Sigmoid colon (tissue), 7 donors: ENCODE measurements at places on chromosomes 3 and 15. TPM values are rescaled to one million over a fixed set of nuclear protein-coding genes. Genes with fewer than 3 reads are reported as not detected.

PLSCR2 gene
- not detected for total RNA-seq

NTRK3 gene
- total RNA-seq: 13.0 TPM

MITF gene
- 66.0 TPM for total RNA-seq

KLHL24 gene
- total RNA-seq: 178 TPM

CTXN2 gene
- total RNA-seq: 0.16 TPM

QTRT2 gene
- 8.0 TPM for total RNA-seq

DNA sequence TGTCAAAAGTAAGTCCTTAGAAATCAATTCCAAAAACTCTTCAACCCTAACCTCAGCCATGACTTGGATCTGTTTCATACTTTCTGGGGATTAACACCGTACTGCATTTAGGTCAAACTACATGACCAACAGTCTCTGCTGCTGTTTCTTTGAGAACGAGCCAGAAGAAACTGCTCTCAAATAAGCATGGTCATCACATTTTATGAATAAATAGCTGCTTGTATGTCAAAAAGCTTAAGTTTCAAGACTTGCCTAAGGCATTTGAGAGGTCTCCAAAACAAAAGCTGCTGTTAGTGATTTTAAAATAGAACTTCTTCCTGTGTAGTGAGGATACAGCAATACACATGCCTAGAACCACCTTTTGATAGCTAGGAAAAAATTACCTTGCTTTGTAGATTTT is 166.3 kb upstream of the CHRM5 start:
- DNase-seq: no peak

- peak; percentile 68 for DNase-seq
Observed at GRCh38 chr15:97521381-97522285, 438.9 kb upstream of the ARRDC4 start.

- DNase-seq: no peak
Observed at GRCh38 chr15:78757636-78757905, 53.7 kb downstream of the ADAMTS7 start.

DNA sequence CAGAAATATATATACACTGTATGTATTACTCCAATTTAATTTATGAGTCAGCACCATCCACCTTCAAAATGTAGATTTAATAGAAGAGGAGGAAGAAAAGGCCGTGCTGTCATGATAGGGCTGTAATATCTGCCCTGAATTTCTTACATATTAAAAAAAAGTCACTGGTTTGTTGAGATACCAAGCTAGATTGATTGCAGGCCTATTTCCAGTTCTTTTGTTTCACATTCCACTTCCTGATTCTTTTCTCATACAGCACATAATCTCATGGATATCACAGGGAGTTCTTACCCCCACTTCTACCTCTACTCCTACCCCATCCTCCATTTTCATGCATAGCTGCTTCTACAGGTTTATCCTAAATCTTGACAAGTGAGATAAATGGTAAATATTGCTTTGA is 290.3 kb downstream of the ZBTB20 start:
- no peak for DNase-seq

GRCh38 chr3:24907106-24907505 is 412.5 kb upstream of the THRB start:
- no peak for DNase-seq

DNA sequence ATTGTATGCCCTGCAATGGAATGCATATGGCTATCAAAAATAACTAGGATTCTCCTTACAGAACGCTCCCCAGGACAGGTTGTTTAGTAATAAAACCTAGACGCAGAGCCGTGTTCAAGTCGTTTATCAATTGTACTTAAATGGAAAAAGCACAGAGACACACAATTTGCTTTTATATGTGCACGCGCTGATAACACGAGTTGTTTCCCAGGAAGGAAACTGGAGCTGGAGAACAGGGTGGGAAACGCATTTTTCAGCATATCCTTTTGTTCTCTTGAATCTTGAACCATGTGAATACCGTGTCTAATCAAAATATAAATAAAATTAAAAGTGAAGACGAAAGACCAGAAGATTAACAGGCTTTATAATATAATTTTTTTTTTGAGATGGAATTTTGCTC is 3.6 kb upstream of the ANPEP start:
- no peak for DNase-seq

DNA sequence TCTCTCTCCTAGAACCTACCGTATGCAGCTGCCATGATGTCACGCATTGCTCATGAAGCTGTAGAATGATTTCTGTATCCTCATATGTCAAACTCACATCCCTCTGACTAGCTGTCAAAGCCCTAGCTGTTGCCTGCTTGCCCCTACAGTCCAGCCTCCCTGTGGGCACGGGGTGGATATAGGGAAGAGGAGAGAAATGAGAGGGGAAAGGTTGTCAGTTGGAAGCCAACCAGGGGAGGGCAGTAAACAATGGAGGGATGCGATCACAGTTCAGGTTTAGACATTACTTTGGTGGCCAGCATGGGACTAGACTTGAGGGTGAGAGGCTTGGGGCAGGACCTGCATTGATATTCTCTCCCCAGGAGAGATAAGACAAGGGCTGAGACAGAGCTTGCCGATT is 1.7 kb upstream of the HDGFL3 start:
- DNase-seq: no peak

- DNase-seq: peak; percentile 85
Observed at GRCh38 chr3:113147681-113148261, 63.6 kb upstream of the BOC start.
